Mesothelial cell of epicardium (in vitro differentiated cells): ENCODE measurements at places on chromosomes 2 and 18. TPM values are rescaled to one million over a fixed set of nuclear protein-coding genes. Genes with fewer than 3 reads are reported as not detected.
A peak's percentile ranks its signal among the peaks of the same experiment; 100 is the strongest.

PTPRM gene
- total RNA-seq: 71.3 to 82.1 TPM (median 72.7 TPM) in 3 replicates

CHST10 gene
- 25.1 to 27.8 TPM (median 25.8 TPM) in 3 replicates for total RNA-seq

DNA sequence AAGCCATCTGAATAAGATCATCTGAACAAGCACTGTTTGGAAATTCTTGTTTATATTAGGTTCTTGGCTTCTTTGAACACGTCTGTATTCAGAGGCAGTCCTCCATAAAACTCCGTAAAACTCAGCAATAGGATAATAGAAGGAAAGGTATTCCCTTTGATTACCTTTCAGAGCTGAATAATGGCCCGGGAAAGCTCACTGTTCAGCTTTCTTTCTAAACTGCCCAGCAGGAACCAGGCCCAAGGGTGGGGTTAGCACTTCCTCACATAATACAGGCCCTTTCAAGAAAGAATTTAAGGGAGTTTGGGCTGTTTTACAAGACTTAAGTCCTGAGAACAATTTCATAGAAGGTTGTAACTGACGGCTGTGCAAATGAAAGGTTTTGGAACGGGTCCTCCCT, 72.2 kb upstream of the PHLPP1 start:
- no peak for DNase-seq

- DNase-seq: no peak
Observed at GRCh38 chr2:147773479-147773878, 71.3 kb upstream of the ACVR2A start.

- DNase-seq: no peak
Observed at GRCh38 chr2:100270381-100271146, 51.7 kb downstream of the LONRF2 start.

GRCh38 chr2:119306196-119306590, 60.4 kb downstream of the C2orf76 start:
- DNase-seq: no peak

GRCh38 chr2:98715812-98716451, 15.0 kb downstream of the MGAT4A start:
- no peak for DNase-seq

DNA sequence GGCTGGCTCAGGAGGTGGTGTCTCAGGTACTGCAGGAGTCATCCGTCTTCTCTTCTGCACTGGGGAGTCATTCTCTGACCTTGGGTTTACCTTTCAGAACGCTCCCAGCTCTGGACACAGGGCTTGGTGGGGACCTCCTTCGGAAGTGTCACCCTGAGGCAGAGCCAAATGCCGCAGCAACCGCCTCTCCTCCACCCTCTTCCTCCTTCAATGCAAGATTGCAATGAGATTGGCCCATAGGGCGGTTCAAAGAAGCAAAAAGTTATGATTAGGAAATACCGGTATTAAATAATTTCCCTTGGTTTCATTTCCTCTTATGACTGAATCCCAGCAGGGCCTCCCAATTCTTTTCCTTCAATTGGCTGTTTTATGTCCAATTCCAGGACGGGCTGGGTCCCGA, 178.8 kb downstream of the ACKR3 start:
- DNase-seq: no peak

- no peak for DNase-seq
Observed at GRCh38 chr18:12376034-12376753, 833 bp downstream of the AFG3L2 start.

DNA sequence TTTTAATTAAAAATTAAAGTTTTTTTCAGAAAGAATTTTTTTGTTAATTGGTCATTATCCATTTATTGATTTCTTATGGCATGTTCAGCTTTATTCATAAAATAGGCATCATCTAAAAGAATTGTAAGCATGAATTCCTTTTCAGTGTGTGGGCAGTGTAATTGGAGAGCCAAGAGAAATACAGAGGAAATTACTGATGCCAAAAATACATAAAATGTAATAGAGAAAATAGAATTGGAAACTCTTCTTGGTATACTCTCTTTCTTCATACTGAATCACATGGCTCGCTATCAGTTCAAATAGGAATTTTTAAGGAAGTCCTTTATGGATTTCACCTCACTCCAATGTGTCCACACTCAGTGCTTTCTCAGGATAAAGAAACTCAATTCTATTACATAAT, 663.6 kb upstream of the NRXN1 start:
- DNase-seq: no peak

DNA sequence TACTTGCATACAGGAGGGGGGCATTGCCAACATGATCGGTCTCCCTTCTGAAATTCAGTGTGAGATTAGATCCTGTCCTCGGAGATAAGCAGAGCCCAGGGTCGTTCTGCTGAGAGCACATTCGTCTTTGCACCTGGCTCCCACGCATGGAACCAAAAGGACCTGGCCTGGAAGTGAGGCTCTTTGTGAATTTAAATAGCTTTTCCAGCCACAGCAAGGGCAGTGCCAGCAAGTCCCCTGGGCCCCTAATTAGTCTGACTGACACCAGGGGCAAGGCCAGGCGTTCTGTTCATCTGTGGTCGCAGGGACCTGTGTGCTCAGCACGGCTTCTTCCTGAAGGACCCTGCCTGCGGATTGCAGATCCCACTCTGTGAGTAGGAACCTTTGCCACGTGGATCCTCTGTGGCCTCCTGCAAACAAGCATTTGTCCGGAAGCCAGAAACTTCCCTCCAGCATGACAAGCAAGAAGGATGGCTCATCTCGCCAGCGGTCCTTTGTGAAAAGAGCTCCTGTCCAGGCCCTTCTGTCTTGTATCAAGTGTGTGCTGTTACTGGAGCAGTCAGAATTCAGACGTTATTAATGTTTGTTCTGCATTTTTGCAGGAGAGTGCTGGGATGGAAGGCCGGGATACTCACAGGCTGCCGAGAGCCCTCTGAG, 128.7 kb downstream of the TPO start:
- no peak for DNase-seq

DNA sequence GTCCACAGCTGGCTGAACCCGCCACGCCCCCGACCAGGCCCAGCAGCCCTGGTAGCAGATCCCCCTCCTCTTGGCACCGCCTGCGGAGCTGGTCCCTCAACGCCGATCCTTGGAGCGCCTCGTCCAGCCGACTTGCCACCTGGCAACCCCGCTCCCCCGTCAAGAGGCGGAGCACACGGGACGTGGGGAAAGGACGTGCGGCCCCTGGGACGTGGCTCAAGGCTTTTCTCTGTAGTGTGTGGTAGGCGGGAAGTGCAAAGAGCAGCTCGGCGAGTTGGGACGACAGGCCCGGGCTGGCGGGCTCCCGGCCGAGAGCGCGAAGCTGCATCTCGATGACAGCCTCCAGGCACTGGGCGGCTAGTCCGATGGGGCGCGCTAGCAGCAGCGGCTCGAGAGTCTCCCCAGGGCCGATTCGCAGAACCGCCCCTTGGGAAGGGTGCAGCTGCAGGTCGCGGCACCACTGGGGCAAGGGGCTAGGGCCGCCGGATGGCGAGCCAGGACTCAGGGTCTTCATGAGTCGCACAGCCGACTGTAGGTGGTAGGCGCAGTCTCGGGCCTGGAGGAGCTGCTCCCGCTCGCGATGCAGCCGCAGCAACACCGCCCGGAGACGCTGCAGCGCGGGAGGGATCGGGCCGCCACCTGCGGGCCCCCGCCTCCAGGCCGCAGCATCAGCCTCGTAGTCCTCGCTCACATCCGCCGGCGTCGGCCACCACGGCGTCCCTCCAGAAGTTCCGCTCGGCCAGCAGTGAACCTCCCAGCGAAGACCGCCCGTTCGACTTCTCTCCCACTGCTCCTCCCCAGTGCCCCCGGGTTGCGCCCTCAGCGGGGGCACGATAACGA, 617 bp downstream of the CCDC142 start:
- DNase-seq: peak; percentile 69

FASTKD2 gene
- total RNA-seq: 26.2 to 29.5 TPM (median 28.4 TPM) in 3 replicates

GPC1 gene
- total RNA-seq: 86.1 to 89.7 TPM (median 88.0 TPM) in 3 replicates

ACTG2 gene
- 9.3 to 10.0 TPM (median 9.4 TPM) in 3 replicates for total RNA-seq

DNA sequence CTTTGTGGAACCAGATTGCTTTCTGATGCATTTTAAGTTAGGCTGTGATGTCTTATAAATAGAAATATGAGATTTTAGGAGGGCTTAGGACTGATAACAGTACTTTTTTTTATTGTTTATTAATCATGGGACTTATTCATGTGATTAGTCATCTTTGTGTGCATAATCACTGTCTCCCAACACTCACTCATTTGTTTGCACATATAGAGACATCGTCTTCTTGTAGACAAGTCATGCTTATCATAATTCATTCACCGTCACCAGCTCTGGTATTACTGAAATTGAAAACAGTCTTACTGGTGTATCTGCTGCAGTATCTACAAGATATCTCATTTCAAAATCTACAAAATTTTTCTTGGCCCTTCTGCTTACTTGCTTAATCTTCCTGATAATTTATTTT, 45.8 kb downstream of the WDR7 start:
- no peak for DNase-seq

DNA sequence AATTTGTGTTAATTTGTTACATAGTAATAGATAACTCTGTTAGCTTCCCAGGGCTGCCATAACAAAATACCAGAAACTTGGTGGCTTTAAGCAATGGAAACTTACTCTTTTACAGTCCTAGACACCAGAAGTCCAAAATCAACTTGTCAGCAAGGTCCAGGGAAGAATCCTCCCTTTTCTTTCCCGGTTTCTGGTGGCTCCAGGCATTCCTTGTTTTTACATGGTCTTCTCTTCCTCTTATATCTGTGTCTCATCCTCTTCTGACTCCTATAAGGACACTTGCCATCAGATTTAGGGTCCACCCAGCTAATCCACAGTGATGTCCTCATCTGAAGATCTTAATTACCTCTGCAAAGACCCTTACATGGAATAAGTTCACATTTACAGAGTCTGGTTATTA, 95.6 kb downstream of the DDX1 start:
- DNase-seq: no peak

DNA sequence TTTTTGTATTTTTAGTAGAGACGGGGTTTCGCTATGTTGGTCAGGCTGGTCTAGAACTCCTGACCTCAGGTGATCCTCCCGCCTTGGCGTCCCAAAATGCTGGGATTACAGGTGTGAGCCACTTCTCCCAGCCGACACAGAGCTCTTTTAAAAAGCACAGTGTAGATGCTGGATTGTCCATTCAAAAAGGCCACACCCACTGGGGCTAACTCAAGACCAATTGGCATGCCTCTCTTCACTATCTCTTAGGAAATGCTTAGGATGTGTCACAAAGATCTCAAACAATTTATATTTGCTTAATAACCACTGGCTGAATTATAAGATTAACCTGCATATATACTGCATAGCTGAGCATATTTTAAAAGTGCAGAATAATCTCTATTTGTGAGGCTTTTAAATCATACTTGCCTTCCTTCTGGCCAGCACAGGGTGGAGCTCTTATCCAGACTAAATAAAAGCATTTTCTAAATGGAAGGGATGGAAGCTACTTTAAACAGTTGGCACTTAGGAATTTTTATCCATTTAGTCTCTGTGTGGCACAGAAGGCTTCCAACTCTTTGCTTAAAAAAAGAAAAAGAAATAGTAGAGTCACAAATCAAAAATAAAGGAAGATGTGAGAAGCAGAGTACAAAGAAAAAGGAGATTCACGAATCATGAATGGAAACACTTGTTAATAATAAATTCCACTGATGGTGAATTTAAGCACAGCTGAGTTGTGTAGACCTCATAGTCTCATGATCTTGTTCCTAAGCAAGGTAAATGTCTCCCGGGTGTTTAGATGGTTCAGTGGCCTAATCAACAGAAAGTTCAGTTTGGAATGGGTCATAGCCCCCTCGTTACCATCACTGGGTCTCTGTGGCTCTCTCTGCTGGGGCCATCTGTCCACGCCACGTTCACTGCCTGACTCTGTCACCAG, 22.4 kb downstream of the CRYGD start:
- no peak for DNase-seq

DNA sequence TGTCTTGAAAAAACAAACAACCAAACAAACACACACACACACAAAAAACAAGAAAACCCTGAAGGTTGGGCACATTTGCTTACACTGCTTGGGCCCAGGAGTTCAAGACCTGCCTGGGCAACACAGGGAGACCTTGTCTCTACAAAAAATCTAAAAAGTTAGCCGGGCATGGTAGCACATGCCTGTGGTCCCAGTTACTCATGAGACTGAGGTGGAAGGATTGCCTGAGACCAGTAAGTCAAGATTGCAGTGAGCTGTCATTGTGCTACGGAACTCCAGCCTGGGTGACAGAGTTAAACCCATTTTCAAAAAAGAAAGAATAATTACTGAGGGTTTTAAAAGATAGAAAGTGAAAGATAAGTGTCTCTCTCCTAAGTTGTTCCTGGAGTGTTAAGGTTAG, 103.4 kb downstream of the MBD5 start:
- DNase-seq: no peak

PCBP1 gene
- total RNA-seq: 245 to 257 TPM (median 255 TPM) in 3 replicates

- DNase-seq: no peak
Observed at GRCh38 chr2:163834841-163835240, 99.0 kb upstream of the FIGN start.
